NK-92 treated with Interleukin-12 subunit alpha and Interleukin-12 subunit beta, amount 100 ng/mL, for 24 hours (cell line): ENCODE measurements at places on chromosomes 16 and 17.

DNA sequence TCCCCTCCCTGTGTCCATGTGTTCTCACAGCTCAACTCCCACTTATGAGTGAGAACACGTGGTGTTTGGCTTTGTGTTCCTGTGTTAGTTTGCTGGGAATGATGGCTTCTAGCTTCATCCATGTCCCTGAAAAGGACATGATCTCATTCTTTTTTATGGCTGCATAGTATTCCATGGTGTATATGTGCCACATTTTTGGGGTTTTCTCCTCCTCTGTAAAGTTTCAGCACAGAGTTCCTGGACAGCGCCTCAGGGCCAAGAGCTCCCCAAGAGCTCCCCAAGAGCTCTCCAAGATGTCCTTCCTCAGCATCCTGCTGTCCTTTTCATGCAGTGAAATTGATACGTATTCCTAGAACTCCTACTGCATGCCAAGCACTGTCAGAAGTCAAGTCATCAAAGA, 6.9 kb upstream of the ABAT start:
- DNase-seq = no peak

DNA sequence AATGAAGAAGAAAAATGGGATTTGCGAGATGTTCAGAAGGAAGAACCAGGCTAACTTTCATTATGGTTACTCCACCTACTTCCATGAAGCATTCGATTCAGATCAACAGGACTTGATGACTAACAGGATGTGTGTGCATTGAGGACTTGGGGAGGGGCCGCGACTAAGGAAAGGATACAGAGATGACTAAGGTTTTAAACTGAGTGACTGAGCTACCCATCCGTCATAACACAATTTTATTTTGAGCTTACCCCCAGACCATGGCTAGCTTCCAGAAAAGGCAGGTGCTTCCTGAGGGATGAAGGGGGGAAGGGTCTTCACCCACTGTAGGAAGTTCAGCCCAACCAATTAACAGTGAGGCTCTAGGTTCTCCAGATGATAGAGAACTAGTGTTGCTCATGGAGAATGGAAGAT, 2.5 kb upstream of the CDYL2 start:
- no peak for DNase-seq

DNA sequence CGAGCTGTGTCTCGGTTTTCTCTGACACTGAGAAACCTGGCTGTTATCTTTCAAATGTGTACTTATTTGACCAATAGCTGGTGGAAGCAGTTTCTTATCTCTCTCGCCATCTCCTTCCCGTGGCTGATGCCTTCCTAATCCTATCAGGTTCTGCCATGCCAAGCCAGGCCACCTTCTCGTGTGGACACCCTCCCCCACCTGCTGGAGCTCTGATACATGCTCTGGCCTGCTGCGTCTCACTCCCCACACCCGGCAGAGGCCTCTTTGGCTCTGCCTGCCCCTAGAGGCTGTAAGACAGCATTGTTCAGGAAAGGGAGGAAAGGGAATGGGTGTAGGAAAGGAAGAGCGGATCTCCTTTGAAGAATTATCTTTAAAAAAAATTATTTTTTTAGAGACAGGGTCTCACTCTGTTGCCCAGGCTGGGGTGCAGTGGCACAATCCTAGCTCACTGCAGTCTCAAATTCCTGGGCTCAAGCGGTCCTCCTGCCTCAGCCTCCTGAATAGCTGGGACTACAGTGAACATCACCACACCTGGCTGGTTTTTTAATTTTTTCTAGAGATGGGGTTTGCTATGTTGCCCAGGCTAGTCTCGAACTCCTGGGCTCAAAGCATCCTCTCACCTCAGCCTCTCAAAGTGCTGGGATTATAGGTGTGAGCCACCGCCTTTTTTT, 7.5 kb upstream of the ARMC5 start:
- DNase-seq = no peak

GRCh38 chr17:81097943-81098308, 63.0 kb downstream of the BAIAP2 start:
- DNase-seq = no peak

DNA sequence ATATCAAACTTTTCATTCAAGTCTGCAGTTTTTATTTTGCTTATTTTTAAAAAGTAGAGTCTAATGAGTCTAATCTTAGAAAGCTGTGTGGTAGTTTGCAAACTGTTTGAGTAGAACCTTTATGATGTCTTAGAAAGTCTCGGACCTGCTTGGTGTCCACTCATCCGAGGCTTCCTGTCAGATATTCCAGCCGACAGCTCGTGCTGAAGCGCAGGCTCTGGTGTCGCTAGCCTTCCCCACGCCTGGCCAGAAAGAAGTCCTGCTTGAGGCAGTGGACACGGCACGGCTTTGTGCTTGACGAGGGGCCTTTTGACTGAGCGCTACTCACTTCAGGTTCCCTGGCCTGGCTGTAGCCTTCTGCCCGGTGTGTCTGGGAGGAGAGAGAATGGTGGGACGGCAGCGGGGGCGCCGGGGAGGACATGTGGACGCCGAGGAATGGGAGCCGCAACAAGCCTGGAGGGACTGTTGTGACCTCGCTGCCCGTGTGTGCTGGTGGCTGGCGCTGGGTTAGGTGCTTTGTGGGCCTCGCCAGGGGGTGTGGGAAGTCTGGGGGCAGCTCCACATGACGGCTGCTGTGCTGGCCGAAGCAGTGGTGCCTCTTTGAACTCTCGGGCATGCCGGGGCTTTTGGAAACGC, 33.5 kb downstream of the BANP start:
- no peak for DNase-seq

DNA sequence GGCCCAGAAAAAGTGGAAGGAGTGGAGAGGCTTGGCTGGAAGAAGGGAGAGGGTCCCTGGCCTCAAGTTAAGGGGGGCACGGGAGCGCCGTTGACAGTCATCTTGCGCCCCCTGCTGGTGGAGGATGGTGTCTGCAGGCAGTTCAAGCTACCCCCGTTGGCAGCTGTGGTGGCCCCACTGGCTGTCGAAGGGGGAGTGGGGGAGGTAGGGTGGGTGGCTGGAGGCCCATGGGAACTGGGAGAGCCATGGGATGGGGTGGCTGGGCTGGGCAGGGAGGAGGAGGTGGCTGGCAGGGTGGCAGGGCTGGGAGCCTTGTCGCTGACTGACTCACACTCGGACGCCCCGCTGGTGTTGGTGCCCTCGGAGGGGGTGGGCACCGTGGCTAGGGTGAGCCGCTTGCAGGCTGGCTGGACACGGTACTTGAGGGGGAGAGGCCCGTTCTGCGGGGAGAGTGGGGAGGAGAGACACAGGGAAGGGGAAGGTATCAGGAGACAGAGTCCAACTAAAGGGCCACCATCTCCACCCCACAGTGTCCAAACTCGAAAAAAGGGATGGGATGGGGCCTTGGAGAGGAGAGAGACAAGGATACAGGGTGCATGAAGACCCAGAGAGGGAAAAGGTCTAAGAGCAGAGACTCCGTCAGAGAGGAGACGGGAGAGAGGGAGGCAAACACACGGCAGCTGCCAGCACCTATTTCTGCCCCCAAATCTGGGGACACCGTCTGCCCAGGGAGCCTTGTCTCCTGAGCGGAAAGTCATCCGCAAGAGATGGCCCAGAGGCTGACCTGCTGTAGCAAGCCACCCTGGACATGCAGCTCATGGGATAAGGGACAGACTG, 5.2 kb downstream of the CISD3 start:
- peak; percentile 59 for DNase-seq

DNA sequence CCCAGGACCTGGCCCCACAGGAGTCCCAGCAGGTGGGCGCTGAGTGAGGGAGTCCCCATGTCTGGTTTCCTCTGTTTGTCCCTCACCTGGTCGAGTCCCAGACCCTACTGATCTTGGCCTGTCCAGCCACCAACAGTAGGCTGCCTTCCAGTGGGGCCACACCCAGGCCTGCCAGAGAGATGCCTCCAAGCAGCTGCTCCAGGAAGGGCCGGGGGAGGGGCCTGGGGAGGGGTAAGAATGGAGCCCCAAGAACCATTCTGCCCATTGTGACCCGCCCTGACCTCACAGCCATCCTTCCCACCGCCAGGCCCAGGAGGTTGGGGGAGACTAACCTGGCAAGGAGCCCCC, 736 bp downstream of the SPATA20 start:
- DNase-seq = no peak

GRCh38 chr17:32256701-32257019, 9.0 kb upstream of the RHBDL3 start:
- no peak for DNase-seq

DNA sequence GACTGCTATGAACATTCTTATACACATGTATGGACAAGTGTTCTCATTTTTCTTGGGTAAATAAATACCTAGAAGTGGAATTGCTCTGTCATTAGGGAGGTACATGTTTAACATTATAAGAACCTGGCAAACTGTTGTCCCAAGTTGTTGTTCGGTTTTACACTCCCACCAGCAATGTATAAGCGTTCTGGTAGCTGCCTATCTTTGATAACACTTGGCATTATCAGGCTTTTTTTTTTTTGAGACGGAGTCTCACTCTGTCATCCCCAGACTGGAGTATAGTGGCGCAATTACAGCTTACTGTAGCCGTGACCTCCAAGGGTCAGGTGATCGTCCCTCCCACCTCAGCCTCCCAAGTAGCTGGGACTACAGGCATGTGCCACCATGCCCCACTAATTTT, 16.3 kb downstream of the ATAD5 start:
- no peak for DNase-seq

DNA sequence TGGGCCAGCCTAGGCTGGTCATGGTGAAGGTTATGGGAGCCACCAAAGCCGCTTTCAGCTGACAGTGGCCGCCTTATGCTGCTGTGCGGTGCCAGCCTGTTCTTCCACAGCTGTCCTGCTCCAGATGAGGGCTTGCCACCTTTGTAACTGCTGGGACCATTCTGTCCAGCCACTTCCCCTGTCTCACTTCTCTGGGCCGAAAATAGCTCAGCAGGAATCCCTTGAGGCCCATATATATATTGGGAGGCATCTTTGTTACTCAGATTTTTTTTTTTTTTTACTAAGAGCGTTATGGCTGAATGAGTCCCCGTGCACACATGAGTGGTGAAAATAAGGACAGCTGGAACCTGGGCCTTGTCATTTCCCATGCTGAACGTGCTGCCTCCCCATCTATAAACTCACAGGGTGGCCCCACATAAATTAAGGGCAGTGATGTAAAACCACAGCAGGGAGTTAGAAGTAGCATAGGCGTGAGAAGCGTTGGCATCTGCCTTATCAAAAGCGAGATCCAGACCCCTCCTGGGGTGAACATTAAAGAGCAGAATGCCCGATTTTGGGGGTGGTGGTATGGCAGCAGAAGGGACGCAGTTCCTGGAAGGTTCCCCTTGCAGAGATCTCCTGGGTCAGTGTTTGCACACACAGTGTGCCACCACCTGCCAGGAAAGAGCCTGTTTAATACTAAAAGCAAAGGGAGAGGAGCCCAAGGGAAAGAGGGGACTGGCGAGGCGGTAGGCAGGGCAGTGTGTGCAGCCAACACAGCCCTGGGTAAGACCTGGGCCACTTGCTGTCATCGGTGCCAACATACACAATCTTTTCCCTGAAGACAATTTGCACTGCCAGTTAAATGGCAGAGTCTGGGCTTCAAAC, 57.8 kb downstream of the USP43 start:
- DNase-seq = no peak

DNA sequence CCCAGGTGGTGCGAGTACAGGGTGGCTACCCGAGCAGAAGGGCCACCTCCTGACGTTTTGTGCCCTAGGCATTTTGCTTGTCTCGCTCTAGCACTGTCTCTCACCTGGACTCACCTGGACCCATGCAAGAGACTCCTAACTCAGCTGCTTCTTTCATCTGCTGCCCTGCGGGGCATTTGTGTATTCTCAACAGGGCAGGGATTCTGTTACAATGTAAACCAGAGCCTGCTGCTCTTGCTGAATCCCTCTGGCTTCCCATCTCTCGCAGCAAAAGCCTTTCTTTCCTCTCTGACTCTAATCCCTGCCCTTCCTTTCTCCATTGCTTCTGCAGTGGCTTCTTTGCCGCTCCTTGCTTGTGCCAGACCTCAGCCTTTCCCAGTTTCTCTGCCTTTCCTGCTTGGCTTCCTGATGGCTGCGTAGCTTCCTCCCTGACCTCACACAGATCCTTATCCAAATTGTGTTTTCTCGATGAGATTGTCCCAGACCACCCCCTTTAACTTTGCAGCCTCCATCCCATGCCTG, 10.2 kb downstream of the ARSG start:
- no peak for DNase-seq

GRCh38 chr16:69706256-69706974, 19.9 kb downstream of the NQO1 start:
- no peak for DNase-seq

DNA sequence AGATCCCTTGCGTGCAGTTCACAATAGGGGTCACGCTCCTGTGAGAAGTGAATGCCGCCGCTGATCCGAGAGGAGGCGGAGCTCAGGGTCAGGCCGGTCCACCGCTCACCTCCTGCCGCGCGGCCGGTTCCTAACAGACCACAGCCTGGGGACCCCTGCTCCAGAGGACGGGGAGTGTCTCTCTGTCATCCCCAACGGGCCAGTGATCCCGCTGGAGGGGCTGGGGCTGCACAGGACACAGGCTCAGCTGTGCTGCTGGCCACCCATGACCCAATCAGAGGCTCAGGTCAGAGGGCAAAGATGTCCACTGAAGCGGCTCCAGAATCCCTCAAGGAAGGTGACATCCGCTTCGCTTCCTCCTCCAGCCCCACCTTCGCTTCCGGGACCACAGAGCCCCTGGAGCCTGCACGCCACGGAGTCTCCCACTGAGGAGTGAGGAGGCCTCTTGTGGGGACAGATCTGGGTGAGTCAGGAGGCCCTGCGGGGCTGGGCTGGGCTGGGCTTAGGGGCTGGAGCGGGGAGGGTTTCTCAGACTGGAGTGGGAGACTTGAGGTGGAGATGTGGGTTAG, 115.4 kb downstream of the METRNL start:
- DNase-seq = no peak

- no peak for DNase-seq
Observed at GRCh38 chr16:78100112-78100467, 636 bp downstream of the WWOX start.

DNA sequence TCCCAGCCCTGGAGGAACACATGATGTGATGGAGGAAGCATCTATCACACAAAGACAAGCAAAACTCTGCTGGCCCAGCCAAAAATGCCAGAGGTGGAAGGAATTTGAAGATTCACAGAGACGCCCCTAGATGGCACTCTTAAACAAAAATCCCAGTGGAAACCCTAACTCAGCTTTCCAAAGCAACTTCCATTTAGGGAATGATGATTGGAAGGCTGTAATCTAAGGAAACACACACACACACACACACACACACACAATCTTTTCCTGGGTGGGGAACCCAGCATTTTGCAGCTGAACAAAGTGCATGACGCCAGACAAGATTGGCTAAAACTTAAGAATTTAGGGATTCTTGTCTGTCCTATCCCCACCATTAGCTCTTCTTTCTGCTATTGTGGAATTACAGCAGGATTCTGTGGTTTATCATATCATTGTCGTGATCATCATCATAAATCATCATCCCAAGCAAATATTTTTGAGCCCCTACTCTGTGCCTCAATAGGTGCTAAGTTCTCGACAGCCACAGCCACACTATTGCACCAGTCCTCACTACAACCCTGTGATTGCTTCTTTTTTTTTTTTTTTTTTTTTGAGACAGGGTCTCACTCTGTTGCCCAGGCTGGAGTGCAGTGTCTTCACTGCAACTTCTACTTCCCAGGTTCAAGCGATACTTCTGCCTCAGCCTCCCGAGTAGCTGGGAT, 1.6 kb upstream of the LDAF1 start:
- no peak for DNase-seq
